ENCODE measurements at places on chromosomes 11 and 22.

DNA sequence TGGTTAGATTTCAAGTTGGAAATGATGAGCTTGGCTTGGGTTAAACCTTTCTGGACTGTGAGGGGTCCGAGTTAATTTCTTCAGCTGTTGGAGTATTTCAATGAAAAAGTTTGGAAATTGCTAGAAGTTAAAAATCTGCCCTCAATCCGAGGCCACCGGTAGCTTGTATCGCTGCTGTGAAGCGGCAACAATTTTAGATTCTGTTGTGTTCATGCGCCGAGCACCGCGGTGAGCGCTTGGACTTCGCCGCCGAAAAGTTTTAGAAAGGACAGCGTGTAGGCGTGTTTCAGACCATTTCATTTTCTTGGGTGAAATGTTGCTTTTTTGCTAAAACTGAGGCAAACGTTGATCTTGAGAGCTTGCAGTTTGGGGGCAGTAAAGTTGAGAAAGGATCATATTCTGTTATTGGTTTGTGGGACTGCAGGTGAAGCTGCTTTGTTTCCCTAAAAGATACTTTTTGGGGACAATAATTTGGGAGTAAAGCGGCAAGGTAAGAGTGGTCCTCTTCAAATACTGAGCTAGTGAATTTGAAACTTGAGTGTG is 928 bp downstream of the FBXO7 start:
- peak; percentile 49 for DNase-seq

DNA sequence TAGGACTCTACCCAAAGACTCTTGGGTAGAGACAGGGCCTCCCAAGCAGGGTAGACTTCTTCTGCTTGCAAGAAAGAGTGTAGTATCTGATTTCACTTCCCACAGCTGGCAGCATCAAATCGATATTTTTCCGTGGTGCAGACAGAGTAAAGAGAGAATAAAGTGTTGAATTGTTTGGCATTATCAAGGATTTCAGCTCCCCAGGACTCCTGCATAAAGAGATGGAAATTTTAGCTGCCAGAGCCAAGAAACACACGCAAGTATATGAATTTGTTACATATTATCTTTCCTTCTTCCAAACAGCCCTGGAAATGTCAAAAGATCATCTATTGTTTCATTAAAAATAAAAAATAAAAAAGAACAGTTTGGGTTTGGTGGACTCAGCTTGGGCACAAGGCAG is 136.8 kb downstream of the PKNOX2 start:
- no peak for DNase-seq

DNA sequence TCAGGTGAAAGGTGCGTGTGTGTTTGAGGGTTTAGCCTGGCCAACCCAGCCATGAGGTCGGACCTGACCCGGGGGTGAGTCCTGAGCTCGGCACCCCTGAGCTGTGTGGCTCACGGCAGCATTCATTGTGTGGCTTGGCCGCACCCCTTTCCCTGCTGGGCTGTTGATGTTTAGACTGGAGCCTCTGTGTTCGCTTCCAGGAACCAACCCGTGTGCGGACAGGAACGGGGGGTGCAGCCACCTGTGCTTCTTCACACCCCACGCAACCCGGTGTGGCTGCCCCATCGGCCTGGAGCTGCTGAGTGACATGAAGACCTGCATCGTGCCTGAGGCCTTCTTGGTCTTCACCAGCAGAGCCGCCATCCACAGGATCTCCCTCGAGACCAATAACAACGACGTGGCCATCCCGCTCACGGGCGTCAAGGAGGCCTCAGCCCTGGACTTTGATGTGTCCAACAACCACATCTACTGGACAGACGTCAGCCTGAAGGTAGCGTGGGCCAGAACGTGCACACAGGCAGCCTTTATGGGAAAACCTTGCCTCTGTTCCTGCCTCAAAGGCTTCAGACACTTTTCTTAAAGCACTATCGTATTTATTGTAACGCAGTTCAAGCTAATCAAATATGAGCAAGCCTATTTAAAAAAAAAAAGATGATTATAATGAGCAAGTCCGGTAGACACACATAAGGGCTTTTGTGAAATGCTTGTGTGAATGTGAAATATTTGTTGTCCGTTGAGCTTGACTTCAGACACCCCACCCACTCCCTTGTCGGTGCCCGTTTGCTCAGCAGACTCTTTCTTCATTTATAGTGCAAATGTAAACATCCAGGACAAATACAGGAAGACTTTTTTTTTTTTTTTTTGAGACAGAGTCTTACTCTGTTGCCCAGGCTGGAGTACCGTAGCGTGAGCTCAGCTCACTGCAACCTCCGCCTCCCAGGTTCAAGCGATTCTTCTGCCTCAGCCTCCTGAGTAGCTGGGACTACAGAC is 53.9 kb upstream of the PPP6R3 start:
- DNase-seq: no peak

- no peak for DNase-seq
Observed at GRCh38 chr11:110501428-110501827, 71.7 kb downstream of the FDX1 start.

- no peak for DNase-seq
Observed at GRCh38 chr22:43782448-43782847, 29.7 kb downstream of the EFCAB6 start.

DNA sequence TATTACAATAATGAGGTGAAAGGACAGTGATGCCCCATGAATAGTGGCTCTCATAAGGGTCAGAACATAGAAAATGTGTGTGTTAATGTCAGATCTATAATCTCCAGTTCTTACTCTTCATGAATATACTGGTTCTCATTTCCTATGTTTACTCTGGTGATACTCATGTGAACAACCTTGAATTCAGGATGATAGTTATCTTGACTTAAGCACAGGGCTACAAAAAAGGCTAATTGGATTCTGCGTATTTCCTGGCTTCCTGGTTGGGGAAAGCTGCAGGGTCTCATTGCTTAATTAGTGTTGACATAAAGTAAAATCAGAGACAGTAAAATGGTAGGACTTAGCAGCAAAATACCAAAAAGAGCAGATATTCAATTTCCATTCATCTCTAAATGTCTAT is 1316.8 kb upstream of the RAG2 start:
- no peak for DNase-seq

DNA sequence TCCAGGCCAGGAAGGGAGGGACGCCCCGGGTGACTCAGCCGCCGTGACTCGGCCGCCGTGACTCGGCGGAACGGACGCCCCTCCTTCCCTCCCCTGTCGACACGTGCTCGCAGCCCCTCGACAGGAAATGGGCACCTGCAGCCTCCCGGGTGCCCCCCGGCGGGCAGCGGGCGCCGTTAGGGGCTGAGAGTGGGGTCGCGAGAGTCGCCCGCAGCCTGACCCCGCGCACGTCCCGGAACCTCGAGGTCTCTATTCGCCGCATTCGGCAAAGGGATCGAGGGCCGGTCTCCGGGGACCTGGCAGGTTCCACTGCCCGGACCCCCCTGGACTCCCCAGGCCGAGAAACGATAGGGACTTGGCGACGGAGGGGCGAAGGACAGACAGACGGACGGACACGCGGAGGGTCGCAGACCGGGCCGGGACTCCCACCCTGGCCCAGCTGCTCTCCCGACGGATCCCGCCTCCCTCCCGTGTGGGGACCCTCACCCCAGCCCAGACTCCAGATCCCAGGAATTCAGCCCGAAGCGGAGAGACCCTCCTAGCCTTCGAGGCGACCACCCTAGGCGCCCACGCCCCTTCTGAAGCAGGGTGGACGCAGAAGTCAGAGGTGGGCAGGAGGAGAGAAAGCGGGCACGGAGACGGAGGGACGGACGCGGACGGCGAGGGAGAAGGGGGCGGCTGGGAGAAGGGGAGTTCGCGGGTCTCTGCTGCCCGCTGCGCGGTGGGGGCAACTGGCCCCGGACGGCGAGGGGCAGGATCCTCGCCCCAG is 648 bp downstream of the FOSL1 start:
- peak; percentile 64 for DNase-seq

- no peak for DNase-seq
Observed at GRCh38 chr11:125300791-125301218, 136.3 kb downstream of the PKNOX2 start.

- no peak for DNase-seq
Observed at GRCh38 chr22:32800994-32801536, 440 bp upstream of the TIMP3 start.

DNA sequence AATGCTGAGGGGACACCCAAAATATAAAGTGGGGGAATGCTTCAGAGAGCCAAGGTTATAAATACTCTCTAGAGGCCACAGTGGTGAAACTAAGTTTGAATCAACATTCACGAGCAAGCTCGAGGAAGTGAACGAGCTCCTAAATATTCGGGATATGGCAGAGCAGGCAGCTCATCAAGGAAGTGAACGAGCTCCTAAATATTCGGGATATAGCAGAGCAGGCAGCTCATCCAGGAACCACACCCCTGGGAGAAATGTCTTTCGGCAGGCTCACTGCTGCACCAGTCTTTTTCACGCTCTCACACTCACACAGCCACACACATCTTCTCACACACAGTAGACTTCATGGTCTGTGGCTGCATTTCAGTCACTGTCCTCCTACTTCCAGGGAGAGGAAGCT is 787.5 kb downstream of the OPCML start:
- DNase-seq: no peak

DNA sequence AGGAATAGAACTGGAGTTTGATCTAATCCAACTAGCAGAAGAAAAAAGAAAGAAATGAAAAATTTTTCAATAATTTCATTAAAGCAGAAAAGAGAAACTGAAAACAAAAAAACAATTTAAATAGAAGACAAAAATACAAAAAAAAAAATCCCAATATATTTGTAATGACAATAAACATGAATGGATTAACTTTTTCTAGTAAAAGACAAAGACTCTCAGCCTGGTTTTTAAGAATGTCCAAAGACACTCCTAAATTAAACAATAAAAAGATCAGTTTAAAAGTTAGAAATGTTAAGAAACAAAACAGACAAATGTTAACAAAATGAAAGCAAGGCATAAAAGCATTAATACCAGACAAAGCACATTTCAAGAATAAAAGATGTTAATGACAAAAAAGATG is 50.3 kb upstream of the ME3 start:
- DNase-seq: no peak

DNA sequence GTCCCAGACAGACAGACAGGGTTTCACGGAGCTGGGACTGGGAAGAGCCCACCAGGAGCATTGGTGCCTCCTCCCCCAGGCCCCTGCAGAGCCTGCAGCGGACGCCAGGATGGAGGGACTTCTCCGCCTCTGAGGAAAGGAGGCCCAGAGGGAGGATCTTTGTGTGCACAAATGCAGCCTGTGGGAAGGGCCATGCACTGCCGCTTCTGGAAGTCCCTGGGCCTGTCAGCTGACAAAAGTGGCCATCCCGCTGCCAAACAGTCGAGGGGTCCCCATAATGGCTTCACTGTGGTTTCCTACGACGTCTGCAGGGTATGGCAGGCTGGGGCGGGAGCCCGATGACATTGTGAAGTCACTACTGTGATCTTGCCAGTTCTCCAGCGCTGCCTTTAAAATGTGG is 73.8 kb downstream of the TP53I11 start:
- DNase-seq: no peak

DNA sequence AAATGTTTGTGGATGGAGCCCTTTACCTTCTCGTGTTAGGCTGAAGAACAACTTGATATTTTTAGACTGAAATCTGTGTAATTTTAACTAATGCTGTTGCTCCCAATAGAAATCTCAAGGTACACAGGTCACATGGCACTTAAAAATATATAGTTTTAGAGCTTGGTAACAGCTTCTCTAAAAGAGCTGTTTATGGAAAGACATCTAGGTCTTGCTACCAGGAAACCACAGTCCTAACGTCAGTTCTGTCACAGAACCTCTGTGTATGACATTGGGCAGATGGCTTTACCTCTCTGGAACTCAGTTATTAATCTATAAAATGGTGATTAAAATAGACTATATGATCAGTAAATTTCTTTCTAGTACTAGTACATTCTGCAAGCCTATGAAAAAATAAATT is 35.4 kb downstream of the PAK1 start:
- DNase-seq: no peak

- DNase-seq: no peak
Observed at GRCh38 chr11:117826190-117826570, 1.6 kb upstream of the FXYD2 start.

DNA sequence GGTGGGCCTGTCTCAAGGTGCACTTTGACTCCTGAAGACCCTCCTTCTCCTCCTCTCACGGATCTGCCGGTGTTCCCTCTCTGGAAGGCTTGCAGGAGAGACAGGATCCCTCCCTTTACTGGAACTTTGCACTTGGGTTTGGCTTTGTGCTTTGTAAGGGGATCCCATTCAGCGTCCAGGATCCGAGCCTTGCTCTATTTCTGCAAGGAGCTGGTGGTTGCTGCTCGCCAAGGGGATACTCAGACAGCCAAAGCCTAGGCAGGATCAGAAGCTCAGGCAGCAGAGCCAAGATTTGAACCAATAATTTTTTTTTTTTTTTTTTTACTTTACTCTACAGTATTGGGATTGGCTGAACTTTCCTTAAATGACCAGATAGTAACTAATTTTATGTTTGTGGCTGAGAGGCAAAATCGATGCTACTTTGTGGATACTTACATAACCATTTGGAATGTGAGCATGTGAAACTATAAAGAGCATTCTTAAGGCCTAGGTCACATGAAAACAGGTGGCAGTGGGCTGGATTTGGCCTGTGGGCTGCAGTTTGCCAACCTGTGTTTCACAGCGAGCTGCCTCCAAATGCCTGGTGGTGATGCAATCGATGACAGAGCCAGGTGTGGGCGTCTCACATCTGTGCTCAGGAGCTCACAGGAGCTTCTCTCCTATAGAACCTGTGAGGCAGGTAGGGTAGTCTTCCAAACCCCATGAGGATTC is 25.2 kb downstream of the BCR start:
- DNase-seq: no peak

DNA sequence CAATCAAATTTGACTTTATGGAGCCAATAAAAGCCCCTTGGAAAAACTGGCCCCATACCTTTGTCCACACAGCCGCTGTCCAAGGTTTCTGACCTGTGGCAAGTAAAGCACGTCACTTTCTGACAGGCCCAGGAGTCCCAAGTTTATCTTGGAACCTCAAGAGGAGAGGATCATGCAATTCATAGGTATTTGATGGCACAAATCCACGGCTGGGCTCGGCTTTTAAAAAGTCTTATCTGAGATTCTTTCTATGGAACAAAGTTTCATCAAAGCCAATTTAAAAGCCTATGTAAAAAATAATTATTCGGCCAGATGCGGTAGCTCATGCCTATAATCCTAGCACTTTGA is 13.6 kb downstream of the TMEM138 start:
- DNase-seq: no peak

GRCh38 chr22:47797342-47797945 is 1035.0 kb downstream of the TBC1D22A start:
- no peak for DNase-seq

- no peak for DNase-seq
Observed at GRCh38 chr11:71180694-71181470, 71.5 kb downstream of the SHANK2 start.

DNA sequence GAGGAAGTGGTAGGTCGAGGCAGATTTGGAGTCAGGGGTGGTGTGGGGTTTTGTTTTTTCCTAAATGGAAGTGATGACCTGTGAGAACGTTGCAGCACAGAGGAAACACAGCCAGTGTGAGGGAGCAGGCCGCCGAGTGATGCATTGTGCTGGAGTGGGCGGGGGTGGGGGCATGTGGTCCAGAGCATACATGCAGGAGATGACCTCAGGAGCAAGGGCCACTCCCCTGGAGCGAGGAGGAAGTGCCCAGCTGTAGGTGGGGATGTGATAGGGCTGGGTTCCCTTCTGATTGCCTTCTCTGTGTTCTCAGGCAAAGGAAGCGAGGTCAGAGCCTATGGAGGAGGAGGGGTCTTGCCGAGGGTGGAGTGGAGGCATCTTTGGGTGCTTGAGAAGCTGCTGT is 81.4 kb downstream of the PPP6R3 start:
- DNase-seq: no peak

All from bone marrow (tissue), 2 donors.